NCI-H2171 treated with DMSO at 0.1 percent for 48 hours (cell line): ENCODE measurements at places on chromosomes 4 and X.

GRCh38 chr4:111802191-111802590, 343.1 kb upstream of the FAM241A start:
- DNase-seq = no peak

DNA sequence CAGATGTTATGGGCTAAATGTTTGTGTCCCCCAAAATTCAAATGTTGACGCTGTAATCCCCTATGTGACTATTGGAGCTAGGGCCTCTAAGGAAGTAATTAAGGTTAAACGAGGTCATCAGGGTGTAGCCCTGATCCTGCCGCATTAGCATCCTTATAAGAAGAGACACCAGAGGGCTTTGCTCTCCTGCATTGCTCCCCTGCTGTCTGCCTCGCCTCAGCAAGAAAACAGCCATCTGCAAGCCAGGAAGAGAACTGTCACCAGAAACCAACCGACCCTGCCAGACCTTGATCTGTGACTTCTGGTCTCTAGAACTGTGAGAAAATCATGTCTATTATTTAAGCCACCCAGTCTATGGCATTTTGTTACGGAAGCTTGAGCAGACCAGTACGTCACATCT, 331.9 kb downstream of the DCTD start:
- DNase-seq = peak; percentile 44

- no peak for DNase-seq
Observed at GRCh38 chr4:141540643-141541042, 95.7 kb upstream of the IL15 start.

- no peak for DNase-seq
Observed at GRCh38 chrX:57595381-57595811, 3.6 kb downstream of the ZXDB start.

DNA sequence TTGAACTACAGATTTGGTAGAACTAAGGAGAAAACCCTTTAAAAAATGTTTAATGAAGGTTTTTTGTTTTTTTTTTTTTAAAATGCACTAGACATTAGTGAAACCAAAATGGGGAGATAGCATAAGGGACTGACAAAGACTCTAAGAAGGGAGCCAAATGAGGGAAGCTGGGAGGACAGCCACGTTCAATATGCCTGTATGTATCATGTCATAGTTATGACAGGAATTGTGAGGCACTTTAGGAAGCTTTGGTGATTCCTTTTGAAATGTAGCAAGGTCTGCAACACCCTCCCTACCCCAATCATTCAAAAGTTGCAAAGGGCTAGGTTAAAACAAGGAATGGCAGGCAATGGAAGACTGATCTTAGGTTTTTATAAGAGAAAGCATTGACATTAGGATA, 526.0 kb downstream of the TLL1 start:
- DNase-seq = no peak

GRCh38 chr4:2138846-2139500, 79.8 kb downstream of the NAT8L start:
- DNase-seq = no peak

- peak; percentile 81 for DNase-seq
Observed at GRCh38 chrX:101051549-101052302, at the start of gene TRMT2B. TSS of gene TRMT2B (minus strand) at chrX:101052111. CDS start at chrX:101042289, 9,822 bp downstream.
